ENCODE measurements at places on chromosomes 16 and 17.

GRCh38 chr16:20241321-20241720 lies 86.0 kb downstream of the GP2 start:
- DNase-seq, result no peak

- peak; percentile 66 for DNase-seq
These were observed 58.5 kb downstream of the TMEM235 start for GRCh38 chr17:78289802-78290363.

DNA sequence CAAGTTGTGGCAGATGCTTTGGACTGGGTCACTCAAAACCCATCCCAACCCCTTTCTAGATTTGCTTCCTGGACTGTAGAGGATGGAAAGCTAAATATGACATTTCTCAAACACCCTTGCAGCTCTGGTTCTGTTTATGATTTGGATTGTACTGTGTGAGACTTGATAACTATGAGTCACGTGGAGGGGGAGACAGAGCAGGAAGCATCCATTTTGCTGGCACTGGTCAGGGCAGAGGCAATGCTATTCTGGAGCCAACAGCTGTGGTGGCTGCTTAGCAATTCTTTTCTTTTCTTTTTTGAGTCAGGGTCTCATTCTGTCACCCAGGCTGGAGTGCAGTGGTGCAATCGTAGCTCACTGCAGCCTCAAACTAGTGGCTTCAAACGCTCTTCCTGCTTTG lies 13.6 kb upstream of the TERF2 start:
- DNase-seq, result no peak

GRCh38 chr16:11310997-11311561 lies 29.9 kb upstream of the PRM1 start:
- DNase-seq, result no peak

DNA sequence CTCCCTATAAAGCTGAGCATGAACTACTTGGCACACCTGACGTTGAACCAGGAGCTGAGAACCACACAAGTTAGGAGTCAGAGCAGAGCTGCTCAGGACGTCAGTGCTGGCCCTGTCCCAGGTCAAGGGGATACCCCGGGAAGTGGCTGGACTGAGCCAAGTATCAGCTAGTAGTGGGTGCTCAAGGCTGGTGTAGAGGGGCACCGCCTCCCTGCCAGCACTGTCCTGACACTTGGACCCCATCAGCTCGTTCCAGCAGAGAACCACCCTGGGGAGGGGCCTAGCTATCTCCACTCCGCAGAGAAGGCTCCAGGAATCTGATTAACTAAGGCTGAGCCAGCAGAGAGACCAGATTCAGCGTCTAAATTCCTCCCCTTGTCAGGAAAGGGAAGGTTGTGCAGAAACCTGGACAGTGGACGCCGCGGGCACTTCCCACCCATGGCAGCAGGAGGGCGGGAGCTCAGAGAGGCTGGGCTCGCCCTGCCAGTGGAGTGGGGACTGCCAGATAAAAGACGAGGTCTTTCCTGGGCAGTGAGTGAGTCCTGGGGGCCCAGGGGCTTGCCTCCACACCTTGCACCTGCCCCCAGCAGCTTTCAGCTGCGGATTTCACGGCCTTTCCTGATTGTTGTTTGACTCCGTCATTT lies 21.0 kb downstream of the C16orf90 start:
- no peak for DNase-seq

DNA sequence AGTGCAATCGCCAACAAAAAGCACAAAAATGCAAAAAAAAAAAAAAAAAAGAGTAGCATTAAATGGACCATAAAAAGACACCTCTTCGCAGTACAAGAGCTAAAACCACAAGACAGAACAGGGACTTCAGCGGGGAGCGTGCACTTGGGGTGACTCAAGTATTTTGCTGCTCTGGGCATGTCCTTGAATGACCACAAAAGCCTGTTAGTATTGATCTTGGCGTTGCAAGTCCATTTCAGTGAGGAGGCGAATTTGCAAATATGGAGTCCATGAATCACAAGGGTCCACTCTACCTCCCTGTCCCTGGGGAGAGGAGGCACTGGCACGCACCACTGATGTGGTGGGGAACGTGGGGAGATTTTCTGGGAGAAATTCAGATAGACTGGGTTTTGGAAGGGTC lies 78.9 kb downstream of the CNGB1 start:
- no peak for DNase-seq

- DNase-seq, result peak; percentile 89
These were observed 23.9 kb downstream of the ZNF213 start for GRCh38 chr16:3158510-3159314.

- no peak for DNase-seq
These were observed 3.9 kb upstream of the EXOC7 start for GRCh38 chr17:76107509-76107908.

DNA sequence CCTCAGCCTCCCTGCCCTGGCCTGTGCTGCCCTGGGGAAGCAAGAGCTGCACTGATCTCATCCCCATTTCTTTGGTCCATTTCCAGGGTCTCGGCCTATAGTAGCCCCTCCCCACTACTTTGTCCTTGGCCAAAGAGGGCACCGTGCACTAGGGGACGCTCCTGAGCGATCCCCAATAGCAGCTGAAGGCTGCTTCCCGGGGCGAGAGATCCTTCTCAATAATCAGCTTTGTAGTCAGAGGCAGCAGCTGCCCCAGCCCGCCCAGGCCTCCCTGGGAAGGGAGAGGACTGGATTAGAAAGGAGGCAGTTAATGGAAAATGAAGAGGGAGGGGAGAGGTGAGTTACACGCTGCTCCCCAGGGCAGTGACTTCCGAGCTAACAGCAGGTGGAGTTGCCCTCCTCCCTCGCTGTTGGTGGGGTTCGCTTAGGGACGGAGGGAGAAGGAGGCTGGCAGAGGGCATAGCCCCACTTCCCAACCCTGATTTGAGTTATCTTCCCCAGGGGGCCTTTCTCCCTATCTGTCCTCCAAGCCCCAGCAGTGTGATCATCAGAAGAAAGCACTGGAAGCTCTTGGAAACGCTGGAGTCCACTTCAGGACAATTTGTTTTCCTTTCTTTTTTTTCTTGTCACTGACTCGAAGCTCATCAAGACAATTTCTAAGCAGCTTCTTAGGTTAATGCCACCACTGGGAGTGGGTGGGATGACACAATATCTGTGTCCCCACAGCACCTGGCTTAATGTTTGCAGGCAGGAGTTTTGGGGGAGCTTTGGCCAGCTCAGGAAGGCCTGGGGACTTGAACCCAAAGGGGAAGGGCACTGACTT lies 2.6 kb downstream of the MXRA7 start:
- no peak for DNase-seq

GRCh38 chr16:79109771-79110170 lies 490.8 kb downstream of the MAF start:
- no peak for DNase-seq

Measured in effector CD4-positive, alpha-beta T cell (primary cell).